ENCODE measurements at places on chromosomes 11 and 22. TPM values are rescaled to one million over a fixed set of nuclear protein-coding genes. Genes with fewer than 3 reads are reported as not detected.

GRCh38 chr11:112834277-112834755 lies 126.9 kb upstream of the NCAM1 start:
- H3K36me3 ChIP-seq = no peaks in the 10 kb centered on the region
- no peak overlapping the region for H3K27ac ChIP-seq
- no peaks in the 10 kb centered on the region for H3K4me1 ChIP-seq

DNA sequence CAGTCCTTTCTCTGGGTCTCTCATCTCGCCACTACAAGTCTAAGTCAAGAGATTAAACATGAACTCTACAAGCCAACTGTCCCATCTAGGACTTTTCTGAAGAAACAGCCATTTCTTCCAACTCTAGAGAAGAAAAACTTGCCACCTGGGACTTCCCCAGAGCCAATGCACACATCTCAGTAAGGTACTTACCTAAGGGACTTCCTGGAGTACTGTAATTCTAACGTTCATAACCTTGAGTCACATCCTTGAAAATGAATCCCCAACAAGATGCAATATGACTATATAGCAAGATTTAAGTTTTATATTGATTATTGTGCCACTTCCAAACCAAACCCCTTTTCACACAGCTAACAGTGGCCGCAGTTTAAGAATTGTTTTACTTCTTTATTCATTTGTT lies 11.9 kb upstream of the ISX start:
- no peaks in the 10 kb centered on the region for H3K4me1 ChIP-seq
- peak overlapping the region; percentile 13 for H3K27ac ChIP-seq
- H3K4me3 ChIP-seq = no peak overlapping the region
- no peaks in the 10 kb centered on the region for H3K36me3 ChIP-seq
- no peaks in the 10 kb centered on the region for H3K27me3 ChIP-seq

DNA sequence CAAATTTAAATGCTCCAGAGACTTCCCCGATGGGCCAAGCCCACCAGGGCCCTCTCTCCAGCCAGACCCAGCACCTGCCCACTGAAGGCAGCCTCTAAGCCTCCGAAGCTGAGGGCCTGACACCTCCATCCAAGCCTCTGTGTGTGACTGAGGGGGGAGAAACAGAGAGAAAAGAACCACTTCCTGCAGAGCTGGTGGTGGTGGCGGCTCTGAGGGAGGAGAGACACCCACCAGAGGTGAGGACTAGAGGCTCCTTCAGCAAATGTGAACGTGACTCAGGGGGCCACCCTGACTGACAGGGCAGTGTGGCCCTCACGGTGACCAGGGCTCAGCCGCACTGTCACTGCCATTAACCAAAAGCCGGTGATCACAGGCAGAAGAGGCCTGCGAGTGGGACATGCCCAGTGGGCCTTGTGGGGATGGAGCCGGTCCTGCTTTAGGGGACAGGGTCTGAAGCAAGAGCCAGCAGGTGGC lies 31.0 kb upstream of the CD5 start:
- H3K36me3 ChIP-seq = peaks cover 86% of the 10 kb centered on the region
- peak overlapping the region; percentile 88 for H3K27ac ChIP-seq
- DNase-seq = peak; percentile 61
- H3K27me3 ChIP-seq = no peaks in the 10 kb centered on the region

DNA sequence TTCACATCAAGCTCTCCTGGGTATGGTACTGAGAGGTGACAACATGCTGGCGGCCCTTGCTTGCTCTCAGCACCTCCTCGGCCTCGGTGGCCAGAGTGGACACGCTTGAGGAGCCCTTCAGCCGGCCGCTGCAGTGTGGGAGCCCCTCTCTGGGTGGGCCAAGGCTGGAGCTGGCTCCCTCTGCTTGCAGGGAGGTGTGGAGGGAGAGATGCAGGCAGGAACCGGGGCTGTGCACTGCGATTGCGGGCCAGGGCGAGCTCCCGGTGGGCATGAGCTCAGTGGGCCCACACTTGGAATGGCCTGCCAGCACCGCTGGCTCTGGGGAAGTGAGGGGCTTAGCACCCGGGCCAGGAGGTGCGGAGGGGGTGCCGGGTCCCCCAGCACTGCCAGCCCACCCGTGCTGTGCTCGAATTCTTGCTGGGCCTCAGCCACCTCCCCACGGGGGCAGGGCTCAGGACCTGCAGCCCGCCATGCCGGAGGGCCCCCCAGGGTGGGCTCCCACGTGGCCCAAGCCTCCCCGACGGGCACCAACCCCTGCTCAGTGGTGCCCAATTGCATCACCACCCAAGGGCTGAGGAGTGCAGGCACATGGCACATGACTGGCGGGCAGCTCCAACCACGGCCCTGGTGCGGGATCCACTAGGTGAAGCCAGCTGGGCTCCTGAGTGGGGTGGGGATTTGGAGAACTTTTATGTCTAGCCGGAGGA lies 106.2 kb downstream of the RAB38 start:
- no peaks in the 10 kb centered on the region for H3K27me3 ChIP-seq
- H3K4me3 ChIP-seq = no peak overlapping the region
- DNase-seq = no peak

DNA sequence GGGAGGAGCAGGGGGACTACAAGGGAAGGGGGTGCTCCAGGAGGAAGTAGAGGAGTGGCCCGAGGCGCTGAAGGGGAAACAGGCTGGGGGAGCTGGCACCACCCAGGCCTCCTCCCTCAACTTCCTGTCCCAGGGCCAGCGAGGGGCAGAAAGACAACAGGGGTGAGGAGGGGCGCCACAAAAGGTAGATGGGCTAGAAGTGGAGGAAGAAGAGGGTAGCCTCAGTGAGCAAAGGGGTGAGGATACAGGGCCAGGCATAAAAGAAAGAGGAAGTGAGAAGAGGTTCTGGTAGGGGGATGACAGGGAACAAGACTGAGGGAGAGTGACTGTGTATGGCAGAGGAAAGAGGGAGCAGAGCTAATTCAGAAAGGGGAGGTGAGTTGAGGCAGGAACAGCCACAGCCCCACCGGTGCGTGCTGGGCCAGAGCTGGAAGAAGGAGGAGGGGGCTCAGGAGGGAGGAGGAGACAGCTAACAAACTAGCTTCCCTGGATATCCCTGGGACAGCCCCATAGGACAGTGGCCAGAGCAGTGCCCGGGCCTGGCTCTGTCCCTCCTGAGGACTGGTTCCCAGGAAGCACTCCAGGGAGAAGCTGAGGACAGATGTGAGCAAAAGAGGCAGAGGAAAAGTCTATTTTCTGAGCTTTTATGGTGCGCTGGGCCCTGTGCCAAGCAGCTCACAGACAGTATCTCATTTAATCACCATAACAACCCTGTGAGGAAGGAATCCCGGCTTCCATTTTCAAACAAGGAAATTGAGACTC lies 8.5 kb downstream of the DCHS1 start:
- no peaks in the 10 kb centered on the region for H3K27me3 ChIP-seq
- no peaks in the 10 kb centered on the region for H3K36me3 ChIP-seq
- no peak overlapping the region for H3K4me3 ChIP-seq
- peaks cover 3% of the 10 kb centered on the region for H3K4me1 ChIP-seq
- DNase-seq = no peak

DNA sequence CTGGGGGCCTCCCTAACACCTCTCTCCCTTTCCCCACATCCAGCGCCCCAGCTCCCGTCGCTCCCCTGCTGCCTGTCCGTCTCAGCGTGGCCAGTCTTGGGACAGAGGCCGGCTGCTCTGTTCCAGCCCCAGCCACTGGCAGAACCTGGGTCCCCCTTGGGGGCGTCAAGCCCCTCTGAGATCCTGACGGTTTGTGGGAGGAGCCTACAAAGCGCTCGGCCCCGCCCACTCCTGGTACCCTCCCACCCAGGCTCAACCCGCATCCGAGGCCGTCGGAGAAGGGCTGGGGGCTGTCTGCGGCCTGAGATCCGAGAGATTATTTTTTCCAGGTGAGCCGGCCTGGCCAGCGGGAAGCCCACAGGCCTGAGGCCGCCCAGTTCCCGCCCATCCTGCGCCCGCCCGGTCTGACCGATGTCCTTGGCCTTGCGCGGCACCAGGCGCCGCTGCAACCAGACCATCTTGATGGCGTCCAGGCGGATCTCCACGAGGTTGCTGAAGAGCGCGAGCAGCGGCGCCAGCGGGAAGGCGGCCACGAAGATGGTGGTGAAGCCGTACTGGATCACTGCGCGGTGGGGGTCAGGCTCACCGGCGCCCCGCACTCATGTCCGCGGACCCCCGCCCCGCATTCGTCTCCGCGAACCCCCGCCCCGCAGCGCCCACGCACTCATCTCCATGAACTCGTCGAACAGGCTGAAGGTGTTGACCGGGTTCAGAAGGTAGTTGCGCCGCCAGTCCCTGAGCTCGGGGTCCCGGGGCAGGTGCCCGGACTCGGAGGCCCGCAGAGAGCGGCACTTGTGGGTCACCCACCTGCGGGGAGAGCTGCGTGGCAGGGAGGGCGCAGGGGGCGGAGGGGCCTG lies 5.5 kb upstream of the SIGIRR start:
- H3K27me3 ChIP-seq = no peaks in the 10 kb centered on the region
- peaks cover 6% of the 10 kb centered on the region for H3K4me1 ChIP-seq
- DNase-seq = peak; percentile 7
- no peak overlapping the region for H3K4me3 ChIP-seq

- DNase-seq = no peak
Observed at GRCh38 chr11:76653012-76653673, 17.4 kb downstream of the LRRC32 start.

Gene PNPLA3
- total RNA-seq = 1.7 TPM

Data from activated T-helper 2 cell treated with anti-CD3 and anti-CD28 coated beads, Interferon-gamma antibody, Interleukin-2, Interleukin-4, amounts not matched to agents 10 μg/mL and 5 μg/mL and 100 μg/mL, durations not matched to agents 14 hours and 24 hours and 36 hours (primary cell).